ENCODE measurements at places on chromosomes 2 and 18. TPM values are rescaled to one million over a fixed set of nuclear protein-coding genes. Genes with fewer than 3 reads are reported as not detected.
A peak's percentile ranks its signal among the peaks of the same experiment; 100 is the strongest.

The LAMA1 gene
- total RNA-seq: not detected

The CPO gene
- total RNA-seq: not detected

The STK25 gene
- 93.5 TPM for total RNA-seq

DNA sequence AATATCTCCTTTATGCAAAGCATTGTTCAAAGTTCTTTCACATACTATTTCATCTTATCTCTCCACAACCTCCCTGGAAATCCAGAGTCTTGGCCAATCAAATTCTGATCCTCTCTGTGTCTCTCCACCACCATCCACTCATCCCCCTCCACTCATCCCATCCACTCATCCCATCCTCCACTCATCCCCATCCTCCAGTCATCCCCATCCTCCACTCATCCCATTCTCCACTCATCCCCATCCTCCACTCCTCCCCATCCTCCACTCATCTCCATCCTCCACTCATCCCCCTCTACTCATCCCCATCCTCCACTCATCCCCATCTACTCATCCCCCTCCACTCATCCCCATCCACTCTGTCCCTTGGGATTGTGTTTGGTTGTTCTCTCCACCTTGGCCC, 101.1 kb downstream of the BCL2 start:
- no peak for DNase-seq

- no peak for DNase-seq
These were observed 447.7 kb upstream of the FANCL start for GRCh38 chr2:58688813-58689212.

- DNase-seq: no peak
These were observed 238.5 kb upstream of the EPHA4 start for GRCh38 chr2:221810650-221811049.

- DNase-seq: no peak
These were observed 60.0 kb downstream of the ANKRD12 start for GRCh38 chr18:9196568-9196967.

DNA sequence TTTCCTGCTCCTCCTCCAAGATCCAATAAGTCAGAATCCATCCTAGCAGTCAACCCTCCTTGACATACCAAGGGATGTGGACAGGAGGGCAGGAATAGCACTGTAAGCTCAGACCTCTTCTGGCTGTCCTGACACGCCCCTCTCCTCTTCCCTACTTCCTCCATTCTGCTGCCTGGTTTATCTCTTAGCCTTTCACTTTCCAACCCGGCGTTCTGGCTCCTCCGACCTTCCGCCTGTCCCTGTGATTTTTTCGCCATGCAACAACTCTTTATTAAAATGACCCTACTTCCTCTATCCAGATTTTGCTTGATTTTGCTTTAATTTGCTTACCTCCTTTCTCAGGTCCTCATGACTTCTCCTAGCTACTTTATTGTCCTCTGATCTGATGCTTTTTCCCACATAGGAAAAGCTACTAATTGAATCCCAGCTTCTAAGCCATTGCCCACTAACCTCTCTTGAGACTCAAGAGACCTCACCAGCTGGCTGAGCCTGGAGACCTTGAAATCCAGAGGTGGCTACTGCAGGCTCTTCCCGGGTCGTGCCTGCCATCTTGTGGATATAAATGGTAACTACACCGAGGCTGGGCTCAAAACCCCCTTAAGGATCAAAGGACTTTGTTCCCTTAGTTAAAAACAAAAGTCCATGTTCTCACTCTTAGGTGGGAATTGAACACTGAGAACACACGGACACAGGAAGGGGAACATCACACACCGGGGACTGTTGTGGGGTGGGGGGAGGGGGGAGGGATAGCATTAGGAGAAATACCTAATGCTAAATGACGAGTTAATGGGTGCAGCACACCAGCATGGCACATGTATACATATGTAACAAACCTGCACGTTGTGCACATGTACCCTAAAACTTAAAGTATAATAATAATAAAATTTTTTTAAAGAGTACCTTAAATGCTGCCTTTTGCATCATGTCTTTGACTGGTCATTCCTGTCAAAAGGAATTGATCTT, 139.4 kb downstream of the AKAIN1 start:
- peak; percentile 74 for DNase-seq

- no peak for DNase-seq
These were observed 19.3 kb upstream of the LOXHD1 start for GRCh38 chr18:46676182-46676835.

- DNase-seq: no peak
These were observed 728 bp downstream of the NAPG start for GRCh38 chr18:10526561-10526949.

- no peak for DNase-seq
These were observed 441.7 kb upstream of the HNMT start for GRCh38 chr2:137522620-137523011.

GRCh38 chr2:241992753-241993152, 123.2 kb downstream of the RTP5 start:
- DNase-seq: no peak
